WTC11 (cell line): ENCODE measurements at places on chromosomes 7 and 10. TPM values are rescaled to one million over a fixed set of nuclear protein-coding genes. Genes with fewer than 3 reads are reported as not detected.

The HABP2 gene
- total RNA-seq = 0.09 to 0.18 TPM (median 0.09 TPM) in 3 replicates

GRCh38 chr10:29353887-29354561, 65.2 kb downstream of the LYZL1 start:
- no peak for DNase-seq

DNA sequence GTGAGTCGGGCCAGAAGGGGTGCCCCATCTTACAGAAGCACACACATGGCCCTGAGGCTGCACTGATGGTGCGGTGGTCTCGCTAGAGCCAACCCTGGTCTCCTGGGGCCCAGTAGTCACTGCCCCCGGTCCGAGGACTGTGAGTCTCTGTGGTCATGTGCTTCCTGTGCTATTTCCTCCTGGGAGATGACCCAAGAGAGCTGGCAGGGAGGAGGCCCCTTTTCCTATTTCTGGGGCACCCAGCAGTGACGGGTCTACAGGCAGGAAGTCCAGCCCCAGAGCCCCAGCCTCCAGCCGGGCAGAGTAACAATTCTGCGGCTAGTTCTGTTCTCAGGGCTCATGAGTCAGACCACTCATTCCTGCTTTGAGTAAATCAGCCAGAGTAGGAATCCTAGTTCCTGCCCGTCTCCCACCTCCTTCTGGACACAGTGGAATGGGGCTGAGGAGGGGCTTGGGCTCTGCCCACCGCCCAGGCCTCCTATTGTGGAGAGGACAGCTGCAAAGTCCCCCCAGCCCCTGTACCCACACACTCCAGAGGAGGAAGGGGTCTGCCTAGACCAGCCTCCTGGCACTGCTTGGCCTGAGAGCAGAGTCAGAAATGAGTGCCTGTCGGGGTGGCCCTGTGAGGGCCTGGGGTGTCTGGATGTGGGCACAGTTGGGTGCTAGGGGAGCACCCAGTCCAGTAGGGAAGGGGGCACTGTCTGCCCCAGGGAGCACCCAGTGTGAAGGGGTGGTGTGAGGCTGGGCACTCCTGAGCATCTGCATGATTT, 80.5 kb upstream of the PPIF start:
- no peak for DNase-seq

DNA sequence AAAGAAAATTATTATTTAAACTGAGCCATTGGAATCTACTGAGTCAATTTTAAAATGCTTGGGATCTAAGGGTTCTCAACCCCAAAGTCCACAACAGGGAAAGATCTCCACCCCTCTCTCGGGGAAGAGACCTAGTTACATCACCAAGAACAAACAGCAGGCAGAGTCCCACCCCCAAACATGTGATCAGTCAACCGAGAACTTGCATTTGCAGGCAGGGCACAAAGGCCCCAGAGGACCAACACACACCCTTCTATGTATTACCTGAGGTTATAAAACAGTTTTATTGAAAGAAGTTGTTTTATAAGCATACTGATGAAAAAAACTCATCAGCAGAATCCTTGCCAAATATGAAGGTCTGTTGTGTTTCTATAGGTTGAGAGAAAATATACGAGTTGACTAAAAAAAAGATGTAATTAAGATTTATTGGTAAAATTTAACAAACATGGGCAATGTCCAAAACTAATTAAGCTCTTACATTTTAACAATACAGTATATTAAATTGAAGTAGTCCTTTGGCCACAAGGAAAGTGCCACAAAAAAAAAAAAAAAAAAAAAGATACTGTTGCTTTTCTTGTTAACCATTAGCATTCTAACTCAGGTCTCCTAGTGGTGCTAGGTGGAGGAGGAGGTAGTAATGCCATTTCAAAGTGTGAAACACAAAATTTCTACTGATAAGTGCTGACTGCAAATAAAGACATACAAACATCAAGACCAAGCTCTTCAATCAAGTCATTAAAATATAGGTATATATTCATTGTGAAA, 975 bp upstream of the USP54 start:
- DNase-seq = peak; percentile 68

DNA sequence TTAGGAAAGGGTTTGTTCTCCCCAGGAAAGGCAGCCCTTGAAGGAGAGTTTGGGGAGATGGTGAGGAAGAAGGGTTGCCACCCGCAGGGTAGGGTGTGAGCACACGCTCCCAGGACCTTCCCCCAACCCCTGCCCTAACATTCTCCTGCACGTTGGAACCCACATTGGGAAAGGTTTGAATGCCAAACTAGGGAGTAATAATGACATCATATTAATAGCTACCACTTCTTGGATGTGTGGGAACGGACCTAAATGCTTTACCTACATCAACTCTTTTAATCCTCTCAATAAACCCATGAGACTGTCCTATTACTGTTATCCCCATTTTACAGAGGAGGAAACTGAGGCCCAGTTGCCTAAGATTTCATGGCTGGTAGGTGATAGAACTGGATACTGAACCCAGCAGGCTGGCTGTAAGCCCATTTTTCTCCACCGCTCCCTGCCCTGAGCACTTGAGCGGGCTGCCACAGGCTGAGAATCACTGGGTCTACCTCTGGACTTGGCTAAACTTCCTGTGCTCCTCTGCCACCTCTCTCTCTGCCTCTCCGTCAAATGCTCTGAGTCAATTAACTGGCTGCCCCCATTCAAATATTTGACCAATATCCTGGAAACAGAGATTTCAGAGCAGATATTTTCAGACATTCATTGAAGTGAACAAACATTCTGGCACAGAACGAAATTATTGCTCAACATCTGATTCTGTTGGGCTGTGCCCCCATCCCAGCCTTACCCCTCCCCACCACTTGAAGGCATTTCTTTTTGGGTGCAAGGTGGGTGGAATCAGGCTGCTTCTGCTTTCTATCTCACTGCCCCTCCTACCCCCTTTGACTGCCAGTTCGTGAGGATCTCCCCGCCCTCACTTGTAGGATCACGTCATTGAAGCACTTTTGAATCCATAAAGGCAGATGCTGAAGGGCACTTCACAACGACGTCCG, 129.7 kb downstream of the C10orf105 start:
- DNase-seq = no peak
